ENCODE measurements at places on chromosomes 4 and X.

GRCh38 chrX:122770581-122770980, 413.5 kb upstream of the GRIA3 start:
- no peak for DNase-seq

DNA sequence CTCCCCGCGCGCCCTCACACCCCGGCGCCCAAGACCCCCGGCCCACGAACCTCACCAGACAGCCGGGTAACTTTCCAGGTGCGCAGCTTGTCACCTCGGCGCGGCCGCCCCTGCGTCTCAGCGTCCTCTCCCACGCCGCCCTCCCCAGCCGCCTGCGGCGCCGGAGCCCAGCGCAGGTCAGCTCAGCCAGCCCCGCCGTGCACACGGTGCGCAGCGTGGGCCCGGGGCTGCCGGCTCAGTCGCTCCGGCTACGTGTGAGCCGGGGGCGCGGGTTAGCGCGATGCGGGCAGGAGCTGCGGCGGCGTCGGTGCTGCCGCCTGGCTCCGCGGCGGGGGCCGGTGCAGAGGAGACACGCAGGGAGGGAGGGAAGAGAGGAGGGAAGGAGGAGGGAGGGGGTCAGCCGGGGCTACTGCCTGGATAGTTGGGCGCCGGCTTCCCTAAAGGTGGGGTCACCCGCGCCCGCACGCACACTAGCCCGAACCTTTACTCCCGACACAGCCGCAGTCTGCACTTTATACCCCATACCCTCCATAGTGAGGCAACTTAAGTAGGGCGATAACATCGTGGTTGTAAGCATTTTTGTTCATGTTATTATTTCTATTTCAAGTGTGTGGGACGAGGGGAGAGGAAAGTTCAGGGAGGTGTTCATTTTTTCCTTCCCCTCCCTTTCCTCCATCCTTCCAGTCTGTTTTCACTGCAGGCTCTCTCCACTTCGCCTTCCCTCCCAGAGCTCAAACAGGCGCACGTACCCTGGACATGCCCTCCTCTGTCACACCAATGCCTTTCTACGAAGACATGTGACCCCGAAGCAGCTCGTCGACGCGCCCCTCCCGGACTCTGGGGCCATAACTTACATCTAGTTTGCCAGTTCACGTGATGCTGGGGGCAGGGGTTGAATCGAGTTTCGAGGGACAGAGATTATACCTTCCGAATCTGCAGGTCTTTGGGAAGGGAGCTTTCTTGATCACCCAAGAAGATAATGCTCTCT, at the start of gene PRKG2:
TSS of gene PRKG2 (minus strand) at position 342 of the 988 bp plus-strand sequence. CDS start 10,175 bp downstream, outside the sequence.
- no peak for DNase-seq

DNA sequence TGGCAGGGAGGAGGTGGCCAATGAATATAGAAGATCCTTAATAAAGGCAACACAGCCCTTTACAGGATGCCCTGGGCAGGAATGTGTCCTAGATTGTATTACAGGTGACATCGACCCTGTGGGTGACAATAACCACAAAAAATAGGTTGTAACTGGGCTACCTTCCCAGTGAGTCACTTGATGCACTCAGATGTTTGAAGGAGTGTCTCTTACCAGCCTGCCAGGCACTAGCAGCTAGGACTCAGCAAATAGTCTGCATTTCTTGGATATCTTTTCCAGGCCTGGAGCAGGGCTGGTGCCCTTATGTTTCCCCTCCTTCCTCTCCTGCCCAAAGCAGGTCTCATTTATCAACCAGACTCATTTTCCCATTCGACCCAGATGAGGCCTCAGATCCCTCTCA, 50.9 kb upstream of the TMEM164 start:
- DNase-seq, result no peak

DNA sequence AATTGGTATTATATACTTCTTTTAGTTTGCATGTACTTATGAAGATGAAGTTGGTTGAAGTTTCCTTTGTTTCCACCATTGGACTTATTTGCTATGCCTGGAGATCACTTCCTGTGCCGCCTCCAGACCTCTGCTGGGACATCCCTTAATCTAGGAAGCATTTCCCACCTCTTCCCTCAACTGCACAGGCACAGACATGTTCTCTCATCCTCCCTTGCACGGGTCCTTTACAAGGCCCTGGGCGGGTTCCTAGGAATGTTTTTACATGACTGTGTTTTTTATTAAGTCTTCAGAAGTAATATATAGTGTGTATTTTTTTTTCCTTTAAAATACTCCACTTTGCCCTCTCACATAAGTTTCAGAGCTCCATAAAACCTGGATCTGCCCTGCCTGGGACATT, 51.0 kb downstream of the TMEM131L start:
- DNase-seq, result no peak

DNA sequence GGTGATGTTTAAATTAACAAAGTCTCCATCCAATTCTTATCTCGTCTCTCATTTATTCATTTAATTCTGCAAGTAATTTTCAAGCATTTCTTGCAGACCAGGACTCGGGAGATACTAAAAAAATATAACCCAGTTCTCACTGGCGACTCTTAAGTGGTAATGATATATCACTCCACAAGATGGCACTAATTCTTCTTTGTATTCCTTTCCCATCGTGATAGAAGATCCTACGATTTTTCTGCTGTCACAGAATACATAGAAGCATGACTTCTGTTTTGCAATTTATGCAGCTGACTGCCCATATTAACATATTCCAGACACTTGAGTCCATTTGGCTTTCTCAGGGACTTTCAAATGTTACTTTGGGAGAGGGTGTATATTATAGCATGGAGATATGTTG, 64.0 kb upstream of the FGF13 start:
- no peak for DNase-seq

DNA sequence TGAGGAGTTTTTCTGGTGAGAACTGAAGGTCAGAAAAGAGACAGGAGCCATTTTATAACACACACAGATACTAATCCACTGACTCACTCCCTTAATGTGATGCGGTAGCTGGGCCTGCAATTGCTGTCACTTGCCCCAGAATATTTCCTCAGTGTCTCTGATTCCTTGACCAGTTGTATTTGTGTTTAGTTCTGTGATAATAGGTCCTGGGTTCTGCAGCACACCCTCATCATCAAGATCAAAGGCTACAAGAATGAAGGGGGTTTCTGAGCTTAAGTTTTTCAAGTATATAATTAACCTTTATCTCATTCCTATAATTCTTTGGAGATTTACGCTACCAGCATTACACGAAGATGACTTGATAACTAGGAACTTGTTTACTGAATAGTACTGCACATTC, 576.5 kb upstream of the CPXCR1 start:
- no peak for DNase-seq

GRCh38 chrX:45952030-45952429, 593.2 kb downstream of the ZNF674 start:
- DNase-seq, result no peak

GRCh38 chr4:15755321-15756155, 22.6 kb upstream of the CD38 start:
- no peak for DNase-seq

- DNase-seq, result no peak
Measured at GRCh38 chr4:7428261-7429068, 6.3 kb downstream of the PSAPL1 start.

DNA sequence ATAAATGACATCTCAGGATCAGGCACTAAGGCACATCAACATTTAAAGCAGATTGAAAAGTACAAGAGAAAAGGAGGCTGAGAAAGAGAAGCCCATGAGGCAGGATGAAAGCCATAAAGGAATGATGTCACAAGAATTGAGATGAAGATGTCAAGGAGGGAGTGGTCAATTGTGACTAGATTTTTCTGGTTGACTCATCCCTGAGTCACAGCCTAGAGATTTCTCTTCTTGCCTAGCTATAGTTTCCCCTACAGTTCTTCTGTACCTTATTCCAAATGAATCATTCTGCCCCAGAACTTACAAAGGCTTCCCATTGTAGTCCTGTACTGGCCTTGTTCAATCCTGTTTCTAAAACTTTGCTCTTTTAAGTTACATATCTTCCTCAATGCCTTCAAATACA, 3.4 kb upstream of the USP53 start:
- DNase-seq, result peak; percentile 91

GRCh38 chrX:154121207-154121606, 22.8 kb upstream of the OPN1LW start:
- DNase-seq, result no peak

GRCh38 chr4:127007305-127007704, 625.5 kb upstream of the INTU start:
- DNase-seq, result no peak

DNA sequence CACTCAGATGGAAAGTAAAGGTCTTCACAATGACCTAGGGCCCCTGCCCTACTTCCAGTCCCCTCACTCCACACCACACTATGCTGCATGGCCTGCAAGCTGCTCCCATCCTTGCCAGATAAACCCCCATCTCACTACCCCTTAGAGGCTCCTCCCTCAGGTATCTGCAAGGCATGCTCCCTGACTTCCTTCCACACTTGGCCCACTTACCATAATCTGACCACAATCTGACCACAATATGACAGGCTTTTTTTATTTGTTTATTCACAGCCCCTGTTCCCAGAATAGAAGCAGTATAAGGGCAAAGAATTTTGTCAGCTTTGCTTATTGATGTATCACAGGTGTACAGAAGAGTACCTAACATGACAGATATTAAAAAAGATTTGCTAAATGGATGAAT, 124.7 kb downstream of the CAMK2D start:
- no peak for DNase-seq

DNA sequence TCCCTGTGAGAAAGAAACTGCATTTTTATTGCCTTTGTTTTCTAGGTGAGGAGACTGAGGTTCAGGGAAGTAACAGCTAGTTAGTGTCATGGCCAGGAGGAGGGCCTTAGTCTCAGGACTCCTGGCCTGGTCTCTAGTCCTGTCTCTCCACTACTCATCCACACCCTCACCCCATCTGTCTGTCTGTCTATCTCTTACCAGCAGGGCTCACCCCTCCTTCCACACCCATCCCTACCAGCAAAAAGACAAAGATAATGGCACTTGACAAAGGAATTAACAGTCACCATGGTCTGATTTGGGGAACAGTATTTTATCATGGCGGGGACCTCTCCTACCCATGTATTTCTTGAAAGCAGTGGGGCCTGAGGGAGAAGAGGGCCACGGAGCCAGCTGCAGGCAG, 125.8 kb downstream of the REPS2 start:
- DNase-seq, result no peak

DNA sequence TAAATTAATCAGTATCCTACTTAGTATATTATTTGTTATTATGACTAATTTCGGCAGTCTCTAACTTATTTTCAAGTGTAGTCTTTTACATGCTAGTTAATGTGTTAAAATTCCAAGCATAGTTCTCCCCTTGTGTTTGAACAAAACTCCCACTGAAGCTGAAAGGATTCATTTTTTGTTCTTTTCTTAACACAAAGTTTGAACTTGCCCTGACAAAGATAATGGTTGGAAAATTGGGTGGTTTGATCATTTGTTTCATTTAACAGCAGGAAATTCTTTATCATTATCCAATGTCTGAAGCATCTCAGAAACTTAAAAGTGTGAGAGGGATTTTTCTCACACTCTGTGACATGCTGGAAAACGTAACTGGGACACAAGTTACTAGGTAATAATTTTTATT, 36.0 kb downstream of the INTU start:
- no peak for DNase-seq

GRCh38 chrX:24025741-24026403, 1.1 kb downstream of the KLHL15 start:
- DNase-seq, result peak; percentile 60

DNA sequence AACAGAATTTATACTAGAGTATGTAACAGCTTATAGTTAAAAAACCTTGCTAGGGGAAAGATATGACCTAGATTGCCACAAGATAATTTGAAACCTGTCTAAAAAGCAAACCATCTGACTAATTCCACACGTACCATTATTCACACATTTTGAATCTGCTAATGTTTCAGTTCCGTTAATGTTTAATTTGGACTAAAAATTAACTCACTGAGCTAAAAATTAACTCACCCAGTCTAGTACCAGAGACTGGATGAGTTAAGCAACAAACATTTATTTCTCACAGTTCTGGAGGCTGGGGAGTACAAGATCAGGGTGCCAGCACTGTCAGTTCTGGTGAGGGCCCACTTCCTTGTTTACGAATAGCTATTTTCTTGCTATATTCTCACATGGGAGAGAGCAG, 231.5 kb upstream of the DIAPH2 start:
- DNase-seq, result no peak

- no peak for DNase-seq
Measured at GRCh38 chr4:124212815-124213630, 499.5 kb downstream of the ANKRD50 start.

DNA sequence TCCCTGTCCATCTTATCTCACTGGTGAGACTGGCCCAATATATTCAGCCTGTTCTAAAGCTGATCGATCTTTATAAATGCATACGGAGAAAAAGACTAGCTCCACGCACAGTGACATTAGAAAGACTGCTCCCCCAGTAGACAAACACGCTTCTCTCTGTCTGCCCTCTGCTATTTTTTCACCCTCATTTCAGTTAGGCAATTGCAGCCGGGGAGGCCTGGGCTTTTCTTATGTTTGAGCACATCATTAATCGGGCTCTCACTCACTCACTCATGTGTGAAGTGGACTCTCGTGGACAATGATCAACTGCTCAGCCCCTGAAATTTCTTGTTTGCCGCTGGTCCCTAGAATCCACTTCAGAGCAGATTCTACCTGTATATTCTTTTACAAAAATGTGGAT, 824.7 kb upstream of the TENM3 start:
- DNase-seq, result no peak

DNA sequence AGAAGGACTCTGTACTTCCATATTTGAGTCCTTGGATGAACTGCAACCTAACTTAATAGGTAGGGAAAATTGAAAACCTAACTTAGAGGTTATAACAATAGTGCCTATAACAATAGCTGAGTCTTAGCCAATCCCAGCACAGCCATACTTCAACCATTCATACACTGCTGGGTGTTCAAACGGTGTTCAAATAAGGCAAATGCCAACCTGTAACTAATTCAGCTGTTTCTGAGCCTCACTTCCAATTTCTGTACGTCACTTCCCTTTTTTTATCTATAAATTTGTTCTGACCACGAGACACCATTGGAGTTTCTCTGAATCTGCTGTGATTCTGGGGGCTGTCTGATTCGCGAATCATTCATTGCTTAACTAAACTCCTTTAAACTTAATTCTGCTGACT, 9.6 kb upstream of the GRSF1 start:
- DNase-seq, result no peak

DNA sequence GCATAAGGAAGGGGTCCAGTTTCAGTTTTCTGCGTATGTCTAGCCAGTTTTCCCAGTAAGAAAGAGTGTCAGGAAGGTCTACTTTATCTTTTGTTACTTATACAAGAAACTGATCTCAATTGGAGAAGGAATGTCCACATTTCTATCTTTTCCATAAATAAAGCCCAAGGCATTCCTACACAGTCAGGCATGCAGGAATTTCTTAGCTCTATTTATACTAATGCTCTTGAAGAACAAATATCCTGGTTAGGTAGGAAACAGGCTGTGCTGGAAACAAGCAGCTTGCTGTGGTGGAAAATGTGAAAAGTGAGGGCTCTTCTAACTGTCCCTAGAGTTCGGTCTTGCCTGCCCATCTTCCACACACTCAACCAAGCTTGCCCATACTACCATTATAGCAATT, 37.9 kb upstream of the PITX2 start:
- DNase-seq, result no peak

Measured in skeletal muscle cell (primary cell).